ENCODE measurements at places on chromosomes 4 and X. TPM values are rescaled to one million over a fixed set of nuclear protein-coding genes. Genes with fewer than 3 reads are reported as not detected.

Gene ZMAT1
- total RNA-seq = 2.0 TPM

Gene MAGEB3
- total RNA-seq = not detected

Gene GPM6B
- total RNA-seq = 5.4 TPM

Gene MYOZ2
- total RNA-seq = 2.1 TPM

Gene MSX1
- 0.56 TPM for total RNA-seq

Gene SMIM43
- 3.4 TPM for total RNA-seq

Gene SLITRK4
- 0.96 TPM for total RNA-seq

Gene NPY2R
- not detected for total RNA-seq

Gene CACNA1F
- total RNA-seq = not detected

Gene NMU
- not detected for total RNA-seq

Gene IQCM
- not detected for total RNA-seq

Gene TASL
- not detected for total RNA-seq

Gene STS
- total RNA-seq = 2.7 TPM

Gene TMEM31
- total RNA-seq = not detected

Gene ASMTL
- total RNA-seq = 6.8 TPM

Gene NHSL2
- 0.77 TPM for total RNA-seq

Gene IL1RAPL1
- 2.3 TPM for total RNA-seq

Gene RTL3
- 0.19 TPM for total RNA-seq

Gene PRR27
- total RNA-seq = not detected

Gene EDA
- total RNA-seq = 0.77 TPM

Gene PABPC1L2A
- total RNA-seq = not detected

Gene AADAT
- total RNA-seq = 2.0 TPM

Gene PCYT1B
- total RNA-seq = under 0.01 TPM

Gene XAGE1A
- not detected for total RNA-seq

Gene SPANXD
- total RNA-seq = not detected

Gene FATE1
- total RNA-seq = not detected

Gene DIPK2B
- total RNA-seq = under 0.01 TPM

Gene SATL1
- total RNA-seq = not detected

Gene RNF150
- 0.38 TPM for total RNA-seq

Gene WAS
- 0.28 TPM for total RNA-seq

Gene HTN1
- total RNA-seq = not detected

Gene CHRDL1
- total RNA-seq = 0.19 TPM

Gene GABRE
- 23.0 TPM for total RNA-seq

Gene ASB5
- total RNA-seq = under 0.01 TPM

Gene GPRASP3
- 5.0 TPM for total RNA-seq

Gene CABS1
- total RNA-seq = not detected

Gene NUP62CL
- not detected for total RNA-seq

Gene PNMA6F
- not detected for total RNA-seq

Gene XAGE1B
- total RNA-seq = not detected

Gene MUC7
- total RNA-seq = not detected

Gene NPFFR2
- total RNA-seq = not detected

Gene UGT2B11
- not detected for total RNA-seq

Gene QDPR
- 38.9 TPM for total RNA-seq

Gene SPATA4
- total RNA-seq = 0.28 TPM

Gene FDCSP
- not detected for total RNA-seq

Data from regular cardiac myocyte (primary cell).